Panc1 (cell line): ENCODE measurements at places on chromosomes 11 and 22. TPM values are rescaled to one million over a fixed set of nuclear protein-coding genes. Genes with fewer than 3 reads are reported as not detected.

DNA sequence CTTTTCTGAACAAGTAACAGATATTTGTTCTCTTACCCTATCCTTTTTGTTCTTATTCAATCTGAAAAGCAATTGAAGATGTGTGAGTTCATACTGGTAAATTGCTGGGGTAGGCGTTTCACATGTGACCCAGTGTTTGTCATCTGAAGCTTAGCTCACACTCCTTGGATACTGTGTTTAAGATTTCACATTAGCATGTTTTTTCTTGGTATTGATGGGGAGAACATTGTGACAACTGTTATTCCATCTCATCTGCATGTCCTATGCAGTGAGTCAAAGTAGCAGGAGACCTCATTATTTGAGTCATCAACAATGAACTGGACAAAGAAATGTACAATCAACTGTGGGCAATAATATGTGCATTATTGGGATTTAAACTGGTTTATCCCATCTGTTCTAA is 691.6 kb upstream of the ANO5 start:
- DNase-seq, result no peak

GRCh38 chr11:90698238-90698637 is 475.4 kb upstream of the CHORDC1 start:
- DNase-seq, result no peak

GRCh38 chr11:95993438-95994298 is 69.8 kb upstream of the MTMR2 start:
- DNase-seq, result no peak

GRCh38 chr11:58330861-58331260 is 28.0 kb downstream of the OR5B17 start:
- DNase-seq, result no peak

- DNase-seq, result no peak
Observed at GRCh38 chr11:101721270-101721669, 137.5 kb upstream of the TRPC6 start.

DNA sequence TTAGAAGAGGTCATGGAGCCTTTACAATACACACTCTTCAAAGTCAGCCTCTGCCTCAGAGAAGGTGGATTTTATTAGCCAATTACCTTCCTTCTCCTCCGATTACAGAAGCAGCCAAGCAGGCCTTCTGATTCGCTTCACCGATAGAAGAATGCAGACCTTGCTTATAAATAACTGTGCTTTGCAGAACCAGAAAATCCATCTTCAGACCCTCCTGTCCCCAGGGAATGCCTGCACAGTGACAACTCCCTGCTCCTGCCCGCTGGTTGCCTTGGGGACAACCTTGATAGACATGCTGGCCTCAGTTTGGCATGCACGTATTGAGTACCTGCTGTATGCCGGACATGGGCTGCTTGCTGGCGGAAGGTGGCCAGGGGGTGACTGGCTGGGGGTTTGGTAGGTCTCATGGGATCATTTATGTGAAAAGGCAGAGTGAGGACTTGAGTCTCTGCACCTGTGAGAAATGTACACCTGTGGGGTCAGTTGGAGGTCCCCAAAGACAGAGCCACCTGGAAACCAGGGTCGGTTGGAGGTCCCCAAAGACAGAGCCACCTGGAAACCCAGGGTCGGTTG is 1238.7 kb downstream of the BRD1 start:
- DNase-seq, result no peak

- DNase-seq, result no peak
Observed at GRCh38 chr22:49574881-49575702, 252.6 kb downstream of the BRD1 start.

GRCh38 chr11:110431051-110431672 is 1.4 kb downstream of the FDX1 start:
- no peak for DNase-seq

DNA sequence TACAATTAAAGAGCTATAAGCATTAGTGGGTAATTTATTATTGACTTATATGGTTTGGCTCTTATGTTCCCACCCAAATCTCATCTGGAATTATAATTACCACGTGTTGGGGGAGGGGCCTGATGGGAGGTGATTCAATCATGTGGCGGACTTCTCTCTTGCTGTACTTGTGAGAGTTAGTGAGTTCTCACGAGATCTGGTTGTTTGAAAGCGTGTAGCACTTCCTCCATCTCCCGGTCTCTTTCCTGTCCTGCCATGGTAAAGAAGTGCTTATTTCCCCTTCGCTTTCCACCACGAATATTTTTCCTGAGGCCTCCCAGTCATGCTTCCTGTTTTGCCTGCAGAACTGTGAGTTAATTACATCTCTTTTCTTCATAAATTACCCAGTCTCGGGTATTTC is 28.1 kb upstream of the CHORDC1 start:
- DNase-seq, result no peak

DNA sequence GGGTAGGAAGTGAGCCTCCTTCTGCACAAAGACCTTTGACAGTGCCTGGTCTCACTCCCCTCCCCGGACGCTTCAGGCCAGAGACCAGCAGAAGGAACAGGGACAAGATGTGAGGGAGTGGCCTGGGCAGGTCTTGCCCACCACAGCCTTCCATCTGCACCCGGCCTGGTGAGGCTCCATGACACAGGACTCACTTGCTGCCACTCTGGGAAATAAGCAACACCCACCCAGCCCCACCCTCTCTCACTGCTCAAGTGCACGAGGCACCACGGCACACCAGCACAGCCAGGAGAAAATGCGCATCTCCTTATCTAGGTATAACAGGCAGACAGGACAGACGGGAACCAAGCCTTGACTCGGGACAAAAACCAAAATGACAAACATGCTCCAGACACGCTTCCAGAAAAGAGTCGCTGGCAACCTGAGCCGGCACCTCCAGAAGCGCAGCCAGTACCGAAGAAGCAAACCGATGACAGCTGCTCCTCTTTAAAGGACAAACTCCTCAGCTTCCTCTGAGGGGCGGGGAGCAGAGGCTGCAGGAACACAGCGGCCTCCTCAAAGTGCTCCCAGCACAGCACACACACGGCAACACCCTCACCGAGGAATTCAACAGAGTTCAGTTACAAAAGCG is 41.7 kb downstream of the BRD1 start:
- DNase-seq, result no peak

DNA sequence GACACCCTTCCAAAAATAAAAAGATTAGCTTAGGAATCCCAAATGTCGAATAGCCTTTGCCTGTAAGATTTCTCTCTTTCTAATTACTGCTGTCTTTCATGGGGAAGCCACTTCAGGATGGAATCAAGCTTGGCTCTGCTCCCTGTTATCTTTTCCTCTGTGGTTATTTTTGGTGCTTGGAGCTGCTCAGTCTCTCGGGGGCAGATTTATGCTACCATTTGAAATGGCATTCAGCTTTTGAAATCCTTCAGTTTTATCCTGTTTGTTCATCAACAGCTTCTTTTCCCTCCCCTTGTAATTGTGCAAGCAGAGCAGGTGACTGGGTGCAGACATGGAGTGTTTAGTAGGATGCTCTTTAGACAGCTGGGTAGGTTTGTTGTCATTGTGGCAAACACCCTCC is 111.0 kb downstream of the DBX1 start:
- DNase-seq, result no peak

GRCh38 chr11:63837739-63838138 is 1.2 kb upstream of the MARK2 start:
- no peak for DNase-seq

The FOLR1 gene
- not detected for total RNA-seq

The OR8G5 gene
- total RNA-seq, result not detected
